ENCODE measurements at places on chromosomes 6 and 20.

GRCh38 chr6:170317076-170317475 lies 10.5 kb downstream of the FAM120B start:
- DNase-seq: no peak

GRCh38 chr20:56467968-56468315 lies 485 bp upstream of the RTF2 start:
- DNase-seq: no peak

DNA sequence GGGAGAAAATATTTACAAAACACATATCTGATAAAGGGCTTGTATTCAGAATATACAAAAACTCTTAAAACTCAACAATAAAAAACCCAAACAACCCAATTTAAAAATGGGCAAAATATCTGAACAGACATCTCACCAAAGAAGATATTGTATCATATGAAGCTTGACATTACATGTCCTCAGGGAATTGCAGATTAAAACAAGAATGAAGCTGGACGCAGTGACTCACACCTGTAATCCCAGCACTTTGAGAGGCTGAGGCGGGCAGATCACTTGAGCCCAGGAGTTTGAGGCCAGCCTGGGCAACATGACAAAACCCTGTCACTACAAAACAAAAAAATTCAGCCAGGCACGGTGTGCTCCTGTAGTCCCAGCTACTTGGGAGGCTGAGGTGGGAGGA lies 135.4 kb upstream of the AKIRIN2 start:
- no peak for DNase-seq

GRCh38 chr6:134911547-134911946 lies 38.4 kb downstream of the ALDH8A1 start:
- DNase-seq: no peak

DNA sequence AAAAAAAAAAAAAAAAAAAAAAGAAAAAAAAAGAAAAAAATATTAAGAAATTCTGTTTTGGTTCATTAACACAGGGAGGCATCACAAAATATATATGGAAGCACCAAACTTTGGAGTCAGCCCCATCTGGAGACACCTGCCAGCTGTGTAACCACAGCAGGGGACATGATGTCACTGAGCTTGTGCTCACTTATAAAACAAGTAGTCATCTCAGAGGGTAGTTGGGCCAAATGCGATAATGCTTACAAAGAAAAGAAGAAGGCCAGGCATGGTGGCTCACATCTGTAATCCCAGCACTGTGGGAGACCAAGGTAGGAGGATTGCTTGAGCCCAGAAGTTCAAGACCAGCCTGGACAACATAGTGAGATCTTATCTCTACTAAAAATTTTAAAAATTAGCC lies 1.1 kb upstream of the BNIP5 start:
- no peak for DNase-seq

GRCh38 chr20:54340667-54341081 lies 132.8 kb downstream of the PFDN4 start:
- DNase-seq: no peak
